Caudate nucleus (tissue), 63 donors: ENCODE measurements at places on chromosomes 6 and 20.

GRCh38 chr6:36484736-36485135 is 41.9 kb downstream of the KCTD20 start:
- DNase-seq, result no peak

DNA sequence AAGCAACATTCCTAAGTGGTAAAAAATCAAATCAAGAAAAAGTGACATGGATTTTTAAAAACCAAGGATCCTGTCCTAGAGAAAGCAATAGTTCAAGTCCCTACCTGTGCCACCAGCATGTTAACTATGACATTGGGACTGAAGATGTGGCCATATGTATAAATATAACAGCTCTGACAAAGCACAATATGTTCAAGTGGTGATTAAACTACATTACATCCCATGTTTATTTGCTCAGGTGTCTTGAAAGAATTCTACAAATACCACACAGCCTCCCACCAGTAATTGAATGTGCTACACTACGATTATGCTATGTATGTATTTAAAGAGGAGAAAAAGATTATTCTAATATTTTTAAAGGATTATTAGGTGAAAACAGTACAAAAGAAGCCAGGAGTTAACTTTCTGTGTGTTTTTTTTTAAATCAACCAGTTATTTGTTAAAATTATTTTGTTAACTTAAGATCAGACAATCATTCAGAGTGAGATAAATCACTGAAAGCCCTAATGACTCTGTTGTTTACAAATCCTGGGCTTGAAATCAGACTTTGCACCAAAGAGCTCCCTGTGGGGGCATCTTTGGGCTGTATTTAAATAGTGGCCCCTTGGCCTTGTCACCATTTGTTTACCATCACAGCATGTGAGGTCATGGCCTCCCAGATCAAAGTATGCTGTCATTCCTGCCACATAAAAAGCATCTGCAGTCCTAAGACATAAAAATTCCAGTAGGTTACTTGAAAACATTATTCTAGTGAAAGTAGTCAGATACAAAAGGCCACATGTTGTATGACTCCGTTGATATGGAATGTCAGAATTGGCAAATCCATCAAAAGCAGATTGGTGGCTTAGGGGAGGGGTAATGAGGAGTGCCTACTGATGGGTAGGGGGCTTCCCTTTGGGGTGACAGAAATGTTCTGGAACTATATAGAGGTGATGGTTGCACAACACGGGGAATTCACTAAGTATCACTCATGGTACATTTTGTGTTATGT is 17.1 kb downstream of the TTLL2 start:
- no peak for DNase-seq

DNA sequence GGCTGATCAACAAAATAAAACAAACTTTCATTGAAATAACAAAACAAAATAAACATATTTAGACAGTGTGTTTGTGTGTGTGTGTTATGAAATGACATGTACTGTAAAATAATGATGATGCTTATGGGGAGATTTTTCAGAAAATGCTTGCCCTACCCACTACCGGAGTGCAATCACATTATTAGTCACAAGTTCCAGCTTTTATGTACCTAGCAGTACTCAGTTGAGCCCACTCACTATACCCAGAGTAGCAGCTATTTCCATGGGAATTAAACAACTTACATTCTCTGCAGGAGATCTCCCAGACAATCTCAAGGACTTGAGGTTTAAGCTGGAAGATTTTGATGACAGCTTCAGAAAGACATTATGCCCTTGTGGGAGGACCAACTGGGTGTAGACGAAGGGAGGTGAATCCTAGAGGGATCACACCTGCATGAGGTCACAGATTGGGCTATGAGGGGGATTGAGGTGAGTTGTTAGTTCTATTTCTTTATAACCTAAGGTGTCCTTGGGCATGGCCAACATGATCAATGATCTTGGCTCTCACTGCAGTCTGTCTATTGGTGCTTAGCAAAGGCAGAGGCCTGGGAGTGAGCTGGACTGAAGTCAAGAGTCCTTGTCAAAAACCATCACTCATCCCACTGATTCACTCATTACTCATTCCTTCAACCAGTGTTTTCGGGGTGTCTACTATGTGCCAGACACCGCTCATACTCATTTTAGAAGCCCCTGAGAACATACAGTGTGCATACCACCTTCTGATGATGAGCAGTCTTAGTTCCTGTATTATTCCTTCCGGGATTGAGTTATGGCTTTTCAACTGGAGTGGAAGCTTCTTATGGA is 6.7 kb upstream of the CLIC5 start:
- no peak for DNase-seq

DNA sequence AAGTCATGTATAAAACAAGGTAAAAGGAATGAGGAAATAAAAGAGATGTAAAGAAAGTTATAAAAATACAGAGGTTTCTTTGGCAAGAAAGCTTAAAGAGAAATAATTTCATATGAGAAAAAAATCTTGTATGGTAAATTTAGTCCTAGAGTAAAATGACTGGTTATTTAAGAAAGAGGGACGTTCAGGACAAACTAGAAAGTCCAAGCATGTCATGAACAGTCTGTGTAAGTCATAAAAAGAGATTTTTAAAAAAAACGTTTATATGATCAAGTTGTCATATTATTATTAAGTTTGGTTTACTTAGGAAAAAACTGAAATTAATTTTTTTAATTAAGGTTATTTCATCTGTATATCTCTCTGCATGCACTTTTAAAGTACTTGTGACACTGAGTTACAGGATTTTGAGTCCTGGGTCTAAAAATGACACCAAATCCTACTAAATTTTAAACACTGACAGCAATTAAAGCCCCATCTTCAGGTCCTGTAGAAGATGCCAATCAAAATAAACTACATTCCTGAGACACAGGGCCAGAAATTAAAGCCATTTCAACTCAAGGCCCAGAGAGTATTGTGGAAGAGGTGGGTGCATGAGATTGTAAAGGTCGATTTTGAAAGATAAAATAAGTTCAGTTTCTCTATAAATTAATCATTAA is 62.4 kb downstream of the AGPAT4 start:
- no peak for DNase-seq

DNA sequence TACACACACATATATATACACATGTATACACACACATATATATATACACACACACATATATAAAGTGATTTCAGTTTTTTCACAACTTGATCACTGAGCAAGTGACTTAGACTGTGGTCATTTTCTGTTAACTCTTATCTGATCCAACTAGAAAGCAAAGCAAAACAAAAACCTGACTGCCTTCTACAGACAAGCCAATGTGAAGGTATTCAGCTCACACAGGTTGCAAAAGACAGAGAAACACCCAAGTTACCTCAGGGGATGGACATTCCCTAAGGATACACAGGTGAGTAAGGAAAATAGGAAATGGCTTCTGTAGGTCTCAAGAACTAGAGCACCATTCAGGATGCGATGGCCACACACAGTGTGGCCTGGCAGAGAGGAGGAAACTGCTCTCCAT is 58.4 kb upstream of the IER3 start:
- no peak for DNase-seq

- no peak for DNase-seq
Observed at GRCh38 chr6:55494411-55494810, 84.6 kb downstream of the HMGCLL1 start.

DNA sequence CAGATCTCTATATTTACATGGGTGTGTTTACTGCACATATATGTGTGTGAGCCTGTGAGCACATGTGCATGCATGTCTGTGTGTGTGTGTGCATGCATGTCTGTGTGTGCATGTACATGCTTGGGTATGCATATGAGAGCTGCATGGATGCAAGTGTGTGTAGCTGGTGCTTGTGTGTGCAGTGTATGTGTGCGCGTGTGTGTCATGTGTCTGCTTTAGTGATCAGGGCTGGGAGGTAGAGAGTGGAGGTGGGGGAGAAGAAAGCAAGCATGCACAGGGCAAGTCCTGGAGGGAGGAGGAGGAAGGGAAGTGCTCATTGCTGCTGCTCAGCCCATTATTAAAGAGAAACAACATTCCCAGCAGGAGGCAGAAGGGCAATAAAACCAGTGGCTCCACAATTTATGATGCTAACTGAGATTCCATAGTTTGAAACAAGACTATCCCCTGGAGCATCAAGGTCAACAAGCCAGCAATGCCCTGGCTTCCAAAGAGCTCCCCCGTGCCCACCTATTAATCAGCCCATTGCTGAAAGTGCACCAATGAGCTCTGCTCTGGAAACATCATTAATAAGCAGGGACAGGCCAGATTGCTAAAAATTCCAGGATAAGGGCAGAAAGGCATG is 414.0 kb downstream of the MAFB start:
- no peak for DNase-seq

GRCh38 chr6:31214516-31214915 is 44.0 kb upstream of the POU5F1 start:
- DNase-seq, result no peak
